Activated CD4-positive, alpha-beta T cell treated with anti-CD3 and anti-CD28 coated beads, Interleukin-2, amount 10 ng/mL, durations not matched to agents 7 days and 5 days (primary cell): ENCODE measurements at places on chromosomes 7 and 10. TPM values are rescaled to one million over a fixed set of nuclear protein-coding genes. Genes with fewer than 3 reads are reported as not detected.

DNA sequence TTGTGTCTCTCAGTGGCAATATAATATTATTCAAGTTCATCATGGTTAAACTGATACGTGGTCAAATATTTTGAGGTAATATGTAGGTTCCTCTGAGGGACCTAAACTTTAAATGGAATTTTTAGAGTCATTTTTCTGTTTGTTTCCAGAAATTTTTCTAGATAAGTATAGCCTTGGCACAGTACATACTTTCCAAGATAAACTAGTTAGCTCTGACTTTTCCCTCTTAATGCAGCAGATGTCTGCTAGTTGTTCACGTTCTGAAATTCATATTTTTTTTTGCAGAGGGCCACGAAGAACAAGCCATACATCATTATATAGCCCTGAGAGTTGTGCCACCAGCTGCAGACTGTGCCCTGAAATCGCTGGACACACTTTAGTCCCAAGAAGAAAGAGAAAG lies 61.6 kb downstream of the A1CF start:
- DNase-seq, result no peak

DNA sequence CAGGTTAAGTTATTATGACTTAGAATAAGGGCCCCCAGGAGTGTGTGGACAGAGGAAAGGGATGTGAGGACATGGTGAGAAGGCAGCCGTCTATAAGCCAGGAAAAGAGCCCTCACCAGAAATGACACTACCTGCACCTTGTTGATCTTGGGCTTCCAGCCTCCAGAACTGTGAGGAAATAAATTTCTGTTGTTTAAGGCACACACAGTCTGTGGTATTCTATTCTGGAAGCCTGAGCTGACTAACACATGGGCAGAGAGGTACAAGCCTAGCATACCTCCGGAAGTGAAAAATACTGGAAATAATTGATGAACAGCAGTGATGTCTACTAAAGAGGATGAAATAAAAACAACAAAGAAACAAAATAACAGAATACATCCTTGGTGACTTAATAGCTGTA lies 46.1 kb upstream of the GRB10 start:
- DNase-seq, result no peak

DNA sequence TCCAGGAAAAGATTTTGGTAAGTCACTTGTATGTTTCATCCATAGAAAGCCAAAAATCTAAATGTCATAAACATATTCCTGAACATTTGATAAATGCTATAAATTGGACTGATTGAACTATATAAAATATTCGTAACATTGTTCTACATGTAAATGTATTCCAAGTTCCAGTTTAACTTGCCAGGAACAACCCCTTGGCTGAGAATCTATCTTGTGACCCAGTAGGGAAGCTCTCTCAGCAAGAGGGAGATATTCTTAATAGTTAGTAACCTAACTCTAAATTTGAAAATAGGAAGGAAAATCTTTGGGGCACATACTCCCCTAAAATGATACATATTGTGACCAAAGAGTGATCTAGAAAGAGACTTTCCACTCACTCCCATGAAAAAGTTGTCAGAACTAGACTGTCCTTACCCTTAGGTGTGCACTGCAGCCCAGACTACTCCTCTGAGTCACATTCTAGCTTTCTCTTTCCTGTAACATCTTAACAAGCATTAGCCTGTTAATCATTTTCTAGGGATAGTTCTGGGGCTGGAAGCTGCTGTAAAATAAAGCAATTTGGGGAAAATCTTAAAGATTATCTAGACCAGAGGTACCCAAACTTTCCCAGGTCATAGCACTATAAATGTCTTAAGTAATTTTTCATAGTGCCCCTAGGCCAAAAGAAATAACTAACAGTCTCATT lies 73.7 kb upstream of the SKAP2 start:
- no peak for DNase-seq

GRCh38 chr7:78490524-78490923 lies 692.0 kb downstream of the PHTF2 start:
- DNase-seq, result no peak

DNA2 gene
- total RNA-seq, result 28.4 TPM

GRCh38 chr7:47145186-47145725 lies 436.7 kb downstream of the TNS3 start:
- DNase-seq, result no peak

DNA sequence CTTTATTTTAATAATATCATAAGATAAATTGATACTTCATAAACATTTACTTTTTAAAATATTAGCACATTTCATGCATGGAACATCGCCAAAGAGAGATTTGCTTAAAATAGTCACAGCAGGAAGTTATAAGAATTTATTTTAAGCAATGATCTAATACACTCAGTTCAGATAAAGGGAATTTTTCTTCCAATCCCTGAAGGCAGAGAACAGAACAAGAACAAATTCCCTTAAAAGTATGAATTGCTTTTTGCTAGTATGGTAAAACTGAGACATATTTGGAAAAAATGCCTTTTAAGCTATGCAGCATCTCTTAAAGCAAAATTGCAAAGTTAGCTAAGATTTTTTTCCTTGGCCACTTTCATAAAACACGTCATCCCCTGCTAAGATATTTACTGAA lies 91.0 kb downstream of the SEMA3D start:
- no peak for DNase-seq

GRCh38 chr10:28971764-28972163 lies 294.4 kb downstream of the BAMBI start:
- DNase-seq, result no peak
